Ascending aorta (tissue), 2 donors: ENCODE measurements at places on chromosomes 1 and 21.
A peak's percentile ranks its signal among the peaks of the same experiment; 100 is the strongest.

DNA sequence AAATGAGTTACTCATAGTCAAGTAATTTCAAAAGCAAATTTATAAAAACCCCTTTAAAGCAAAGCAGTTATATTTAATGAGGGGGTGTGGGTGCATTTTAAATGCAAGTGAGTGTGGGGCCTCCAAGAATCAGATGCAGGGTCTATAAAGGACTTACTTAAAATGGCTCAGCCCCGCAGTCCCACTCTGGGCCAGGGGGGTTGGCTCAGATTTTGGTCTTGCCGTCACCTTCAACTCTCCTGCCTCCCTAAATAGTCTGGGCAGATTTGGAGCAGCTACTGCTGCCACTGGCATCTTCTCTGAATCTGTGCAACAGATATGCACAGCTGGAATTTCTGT lies 16.2 kb downstream of the AMPD2 start:
- no peak for DNase-seq

DNA sequence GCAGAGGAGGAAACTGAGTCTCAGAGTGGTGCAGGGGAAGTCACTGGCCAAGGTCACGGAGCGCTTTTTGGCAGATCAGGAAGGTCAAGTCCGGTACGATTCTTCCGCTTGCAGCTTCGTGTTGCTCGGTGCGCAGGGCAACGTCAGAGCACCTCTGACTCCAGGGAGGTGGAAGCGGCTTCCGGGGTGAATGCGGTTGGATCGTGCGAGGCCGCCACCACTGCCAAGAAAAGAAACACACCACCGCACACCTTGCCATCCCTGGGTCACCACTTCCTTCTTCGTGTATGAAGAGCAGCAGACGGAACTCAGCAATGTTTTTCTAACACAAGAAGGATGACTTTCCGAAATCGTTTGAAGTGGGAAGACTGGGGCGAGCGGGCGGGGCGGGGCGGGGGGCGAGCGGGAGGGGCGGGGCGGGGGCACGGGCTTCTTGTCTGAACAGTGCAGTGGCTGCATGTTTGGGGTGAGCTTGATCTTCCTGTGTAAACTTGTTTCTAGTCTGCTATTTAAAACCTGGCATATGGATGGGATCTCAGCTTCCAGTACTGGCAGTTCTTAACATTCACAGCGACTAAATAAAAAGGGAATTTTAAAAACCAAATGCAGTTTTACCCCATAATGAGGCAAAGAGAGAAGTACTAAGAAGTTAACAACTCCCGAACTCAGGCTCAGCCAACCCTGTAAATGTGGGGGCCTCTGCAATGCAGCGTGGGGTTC lies 300.0 kb downstream of the RRAGC start:
- peak; percentile 67 for DNase-seq

DNA sequence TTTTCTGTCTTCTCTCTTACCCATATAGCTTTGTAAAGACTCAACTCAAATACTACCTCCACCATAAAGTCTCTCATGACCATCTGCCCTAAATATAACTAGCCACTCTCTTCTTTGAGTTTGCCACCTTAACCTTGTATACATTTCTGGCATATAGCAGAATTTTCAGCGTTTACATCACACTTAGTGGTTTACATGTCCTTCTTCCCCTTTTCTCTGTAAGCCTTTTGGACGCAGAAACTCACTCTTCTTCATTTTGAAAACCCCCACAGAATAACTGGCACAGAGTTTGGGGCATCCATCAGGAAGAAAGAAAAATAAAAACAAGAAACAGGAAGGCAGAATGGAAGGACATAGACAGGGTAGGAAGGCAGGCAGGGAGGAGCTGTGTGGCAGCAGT lies 131.8 kb upstream of the DUSP10 start:
- DNase-seq = no peak

DNA sequence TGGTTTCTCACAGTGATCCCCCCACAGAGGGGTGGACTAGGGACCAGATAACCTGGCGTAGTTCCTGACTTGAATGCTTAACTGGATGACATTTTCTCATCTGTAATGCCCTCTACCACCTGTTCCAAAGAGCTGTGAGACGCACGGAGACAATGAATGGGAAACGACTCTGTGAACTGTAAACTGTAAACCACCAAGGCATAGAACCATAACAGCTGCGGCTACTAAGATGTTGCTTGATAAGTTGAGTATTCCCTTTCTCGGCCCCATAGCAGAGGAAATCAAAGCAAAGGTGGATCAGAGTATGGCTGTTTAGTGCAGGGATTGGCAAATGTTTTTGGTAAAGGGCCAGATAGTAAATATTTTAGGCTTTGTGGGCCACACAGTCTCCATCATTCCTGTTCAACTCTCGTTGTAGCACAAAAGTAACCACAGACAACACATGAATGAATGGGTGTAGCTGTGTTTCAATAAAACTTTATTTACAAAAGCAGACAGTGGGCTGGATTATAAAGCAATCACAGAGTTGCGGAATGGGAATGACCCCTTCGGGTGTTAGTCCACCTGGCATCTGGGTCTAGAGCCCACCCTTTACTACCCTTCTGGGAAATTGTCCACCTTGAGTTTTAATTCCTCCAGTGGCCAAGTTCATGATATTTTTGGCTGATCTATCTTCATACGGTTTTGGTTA lies 315.2 kb downstream of the RPS6KC1 start:
- no peak for DNase-seq
